ENCODE measurements at places on chromosomes 5 and 9.

DNA sequence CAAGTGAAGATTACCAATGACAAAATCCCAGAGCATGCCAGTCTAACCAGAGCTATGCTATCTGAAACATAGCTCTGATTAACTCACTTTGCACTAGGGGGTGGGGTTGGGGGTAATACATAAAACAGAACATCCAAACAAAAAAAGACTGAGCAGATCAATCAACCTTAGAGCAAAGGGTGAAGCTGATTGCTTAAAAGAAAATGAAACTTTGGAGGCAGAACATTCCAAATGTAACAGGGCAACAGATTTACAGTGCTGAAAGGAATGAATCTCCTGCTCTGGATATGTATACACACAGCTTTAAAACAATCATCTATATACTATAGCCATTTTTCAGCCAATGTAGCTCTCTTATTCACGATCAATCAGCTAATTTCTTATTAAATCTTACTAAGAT lies 4.9 kb downstream of the IL6ST start:
- DNase-seq, result no peak

DNA sequence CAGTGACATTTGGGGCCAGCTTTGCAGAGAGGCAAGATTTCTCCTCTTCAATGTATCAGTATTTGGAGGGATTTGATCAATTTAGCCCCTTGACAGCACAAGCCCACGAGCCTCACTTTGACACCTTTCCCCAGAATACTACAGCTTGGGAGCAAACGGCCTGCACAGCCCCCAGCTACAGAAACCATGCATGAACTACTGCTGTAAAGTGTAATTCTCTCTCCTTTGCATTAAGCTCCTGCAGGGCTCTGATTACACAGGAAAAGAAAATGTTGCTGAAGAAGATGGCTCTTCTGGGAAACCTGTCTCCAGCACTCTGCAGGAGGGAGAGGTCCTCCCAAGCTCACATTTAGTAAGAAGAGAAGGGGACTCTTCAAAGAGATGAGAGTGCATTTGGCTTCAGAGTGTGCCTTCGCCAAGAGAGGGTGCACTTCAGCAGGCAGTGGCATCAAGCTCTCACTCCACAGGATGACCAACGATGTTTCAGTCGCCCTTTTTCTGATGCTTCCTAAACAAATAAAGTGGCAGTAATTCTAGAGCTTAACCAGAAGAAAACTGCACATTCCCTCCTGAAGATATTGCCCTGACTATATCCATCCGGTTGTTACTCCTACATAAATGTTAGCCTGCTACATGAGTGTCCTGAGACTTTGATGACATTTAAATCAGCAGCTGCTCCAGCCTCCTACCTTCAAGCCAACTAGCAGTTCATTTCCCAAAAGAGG lies 272.2 kb downstream of the AUH start:
- peak; percentile 26 for DNase-seq

GRCh38 chr5:168286386-168286785 lies 5.1 kb upstream of the WWC1 start:
- no peak for DNase-seq

GRCh38 chr5:143025971-143026370 lies 255.8 kb downstream of the ARHGAP26 start:
- no peak for DNase-seq

DNA sequence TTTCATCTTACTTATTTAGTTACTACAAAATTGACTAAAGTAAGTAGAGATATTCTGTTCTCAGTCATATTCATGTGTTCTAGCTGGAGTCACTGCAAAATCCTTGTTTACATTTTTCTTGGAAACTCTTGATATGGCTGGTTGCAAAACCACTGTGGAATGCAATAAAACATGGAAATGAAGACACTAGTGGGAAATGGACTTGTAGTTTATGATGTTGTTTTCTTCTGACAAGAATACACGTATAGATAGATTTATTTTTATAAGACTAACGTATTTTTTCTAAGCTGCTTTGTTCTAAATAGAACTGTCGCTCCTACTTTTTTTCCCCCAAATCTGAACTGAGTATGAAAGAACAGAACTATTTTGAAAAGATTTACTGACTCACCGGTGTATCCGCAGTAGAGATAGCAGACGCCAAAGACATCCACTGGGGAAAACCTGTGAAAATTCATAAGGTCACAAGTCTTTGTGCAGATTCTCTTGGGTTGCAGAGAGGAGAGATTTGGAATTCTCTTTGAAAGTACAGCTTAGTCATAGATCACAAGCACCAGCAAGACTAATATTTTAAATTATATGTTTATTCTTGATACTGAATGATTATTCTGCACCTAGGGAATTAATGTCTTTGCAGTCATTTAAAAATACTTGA lies 119.6 kb upstream of the TAF11L2 start:
- DNase-seq, result no peak

- no peak for DNase-seq
These were observed 239.9 kb upstream of the TNC start for GRCh38 chr9:115357821-115358220.

DNA sequence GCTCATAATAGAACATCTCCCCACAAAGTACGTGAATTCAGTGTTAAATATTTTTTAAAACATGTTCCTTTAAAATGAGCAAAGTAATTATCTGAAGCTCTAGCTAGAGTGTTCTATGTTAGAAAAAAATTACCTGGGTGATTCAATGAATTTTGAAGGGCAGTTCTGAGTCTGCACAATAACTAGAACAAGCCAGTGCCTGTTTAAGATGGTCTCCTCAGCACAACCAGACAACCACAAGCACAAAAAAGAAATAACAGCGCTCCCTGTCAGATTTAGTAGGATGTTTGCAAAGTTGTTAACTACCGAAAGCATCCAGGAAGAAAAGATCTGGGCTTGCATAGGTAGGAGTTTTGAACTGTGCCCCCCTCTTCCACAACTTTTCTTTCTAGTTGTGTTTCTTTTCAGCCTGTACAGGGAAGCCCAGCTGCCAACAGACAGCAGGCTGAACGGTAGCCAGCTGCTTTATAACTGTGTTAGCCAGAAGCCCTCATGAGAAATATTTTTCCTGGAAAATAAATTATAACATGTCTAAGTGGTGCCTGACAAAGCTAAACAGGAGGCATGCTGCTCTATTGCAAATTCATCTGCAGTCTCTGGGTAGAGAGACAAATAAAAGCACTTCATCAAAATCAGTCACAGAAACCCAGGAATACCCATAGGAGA lies 1026.9 kb downstream of the MAT2B start:
- no peak for DNase-seq

DNA sequence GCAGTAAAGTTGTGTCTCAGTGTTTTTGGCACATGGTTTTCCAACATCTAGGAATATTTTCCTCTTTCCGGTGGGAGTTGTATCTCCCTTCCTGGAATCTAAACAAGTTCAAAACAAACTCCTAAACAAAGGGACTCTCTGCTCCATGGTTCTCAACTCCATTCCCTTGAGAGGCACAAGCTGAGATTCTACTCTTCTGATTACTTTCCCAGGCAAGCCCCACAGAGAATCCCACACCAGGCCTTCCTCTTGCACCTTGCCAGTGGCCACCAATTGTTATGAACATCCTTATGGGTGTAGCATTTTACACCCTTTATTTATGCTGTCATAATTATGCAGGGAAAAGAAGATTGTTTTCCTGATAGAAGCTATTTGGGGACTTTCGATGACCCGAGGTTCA lies 25.8 kb upstream of the SH3TC2 start:
- DNase-seq, result no peak

DNA sequence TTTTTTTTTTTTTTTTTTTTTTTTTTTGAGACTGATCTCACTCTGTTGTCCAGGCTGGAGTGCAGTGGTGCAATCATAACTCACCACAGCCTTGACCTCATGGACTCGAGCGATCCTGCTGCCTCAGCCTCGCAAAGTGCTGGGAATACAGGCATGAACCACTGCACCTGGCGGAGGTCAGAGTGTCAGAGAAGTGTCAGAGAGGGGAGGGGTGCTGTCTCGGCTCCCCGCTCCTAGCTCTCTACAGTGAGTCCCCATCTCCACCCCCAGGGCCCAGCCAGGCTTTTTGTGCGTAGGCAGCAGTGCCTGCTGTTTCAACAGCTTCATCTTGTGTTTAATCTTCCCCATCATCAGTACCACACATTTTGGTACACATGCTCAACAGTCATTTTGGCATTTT lies 38.3 kb downstream of the SAR1B start:
- DNase-seq, result no peak

DNA sequence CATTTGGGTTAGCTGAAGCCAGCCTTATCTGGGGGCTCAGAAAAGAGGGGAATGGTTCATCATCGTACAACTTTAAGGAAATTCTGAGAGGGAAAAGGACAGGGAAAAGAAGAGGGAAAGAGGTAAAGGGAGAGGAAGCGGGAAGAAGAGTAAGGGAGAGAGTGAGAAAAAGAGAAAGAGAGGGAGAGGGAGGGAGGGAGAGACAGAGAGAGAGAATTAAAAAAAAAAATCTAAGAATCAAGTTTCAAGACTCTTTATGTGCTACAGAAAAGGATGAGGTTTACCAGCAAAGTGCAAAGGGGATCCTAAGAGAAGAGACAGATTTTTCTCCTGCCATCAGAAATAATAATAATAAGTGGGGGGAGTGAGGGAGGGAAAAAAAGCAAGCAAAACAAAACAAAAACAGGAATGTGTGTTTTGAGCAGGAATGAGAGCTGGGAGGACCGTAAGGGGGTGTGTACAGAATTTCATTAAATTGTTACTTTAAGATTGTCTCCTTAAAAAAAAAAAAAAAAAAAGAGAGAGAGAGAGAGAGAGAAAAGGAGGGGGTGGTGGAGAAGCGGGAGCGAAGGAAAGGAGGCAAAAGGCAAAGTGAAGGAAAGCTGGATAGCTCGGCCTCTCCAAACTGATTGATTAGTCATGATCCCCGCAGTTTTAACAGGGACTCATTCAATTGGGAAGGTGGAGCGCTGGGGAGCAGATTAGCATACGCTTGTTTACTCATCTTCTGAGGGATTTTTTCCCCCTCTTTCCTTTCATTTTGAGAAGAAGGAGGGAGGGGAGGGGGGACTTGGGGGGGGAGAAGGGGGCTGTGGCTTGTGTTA lies 438 bp upstream of the PAPPA start:
- DNase-seq, result no peak
